ENCODE measurements at places on chromosomes 7 and 10. TPM values are rescaled to one million over a fixed set of nuclear protein-coding genes. Genes with fewer than 3 reads are reported as not detected.

Gene ODAD2
- 0.28 TPM for total RNA-seq

Gene ARHGEF5
- total RNA-seq = 18.4 TPM

DNA sequence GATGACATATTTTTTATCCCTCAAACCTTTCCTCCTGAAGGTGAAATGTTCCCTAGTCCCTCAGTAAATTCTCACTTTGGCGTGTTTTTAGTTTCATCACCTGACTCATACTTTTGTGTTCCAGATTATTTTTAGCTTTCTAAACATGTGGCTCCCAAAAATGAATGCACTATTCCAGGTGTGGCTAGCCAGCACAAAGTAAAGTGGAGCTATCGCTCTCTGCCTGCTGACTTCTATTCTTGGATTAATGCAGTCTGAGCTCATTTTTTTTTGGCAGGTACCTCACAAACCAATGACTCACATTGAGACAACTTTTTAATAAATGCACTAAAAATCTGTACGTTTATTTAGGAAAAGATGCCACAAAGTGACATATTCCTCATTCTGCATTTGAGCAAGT lies 58.8 kb upstream of the LANCL2 start:
- no peaks in the 10 kb centered on the region for H3K36me3 ChIP-seq
- H3K27ac ChIP-seq = no peak overlapping the region
- no peak for DNase-seq

DNA sequence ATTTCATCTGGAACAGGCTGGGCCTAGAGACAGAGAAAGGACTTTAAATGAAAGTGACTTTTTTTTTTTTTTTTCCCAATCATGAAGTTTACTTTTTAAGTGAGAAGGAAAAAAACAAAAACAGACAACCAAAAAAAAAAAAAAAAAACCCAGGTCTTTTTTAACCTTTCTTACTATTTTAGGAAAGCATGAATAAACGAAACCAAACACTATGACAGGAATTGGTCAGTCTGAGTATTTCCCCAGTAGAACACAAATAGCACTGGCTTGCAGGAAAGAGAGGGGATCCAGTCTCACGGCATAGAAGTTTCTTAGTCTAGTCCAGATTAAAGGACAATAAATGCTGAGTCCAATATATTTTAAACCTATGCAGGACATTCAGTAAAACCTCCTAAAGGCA lies 180.5 kb upstream of the CCDC6 start:
- H3K27me3 ChIP-seq = no peaks in the 10 kb centered on the region
- no peaks in the 10 kb centered on the region for H3K36me3 ChIP-seq
- H3K4me1 ChIP-seq = no peaks in the 10 kb centered on the region
- no peak for DNase-seq

- no peak overlapping the region for H3K4me3 ChIP-seq
- no peak for DNase-seq
- no peaks in the 10 kb centered on the region for H3K27me3 ChIP-seq
These were observed 400.9 kb downstream of the KCNMA1 start for GRCh38 chr10:77236700-77237099.

Gene SFMBT2
- 0.91 TPM for total RNA-seq

- H3K27me3 ChIP-seq = no peaks in the 10 kb centered on the region
- H3K27ac ChIP-seq = no peak overlapping the region
- no peaks in the 10 kb centered on the region for H3K4me1 ChIP-seq
- no peaks in the 10 kb centered on the region for H3K36me3 ChIP-seq
These were observed 376 bp downstream of the GNA12 start for GRCh38 chr7:2843711-2844152.

GRCh38 chr7:32336726-32337125 lies 153.5 kb downstream of the LSM5 start:
- no peaks in the 10 kb centered on the region for H3K27me3 ChIP-seq
- H3K36me3 ChIP-seq = no peaks in the 10 kb centered on the region
- DNase-seq = no peak
- H3K4me3 ChIP-seq = no peak overlapping the region
- no peaks in the 10 kb centered on the region for H3K4me1 ChIP-seq
- H3K27ac ChIP-seq = no peak overlapping the region

Gene NODAL
- total RNA-seq = not detected

GRCh38 chr7:42082144-42082543 lies 154.9 kb downstream of the GLI3 start:
- H3K27me3 ChIP-seq = no peaks in the 10 kb centered on the region
- H3K4me1 ChIP-seq = no peaks in the 10 kb centered on the region
- no peaks in the 10 kb centered on the region for H3K36me3 ChIP-seq
- no peak overlapping the region for H3K4me3 ChIP-seq
- H3K27ac ChIP-seq = no peak overlapping the region
- no peak for DNase-seq

- H3K4me3 ChIP-seq = no peak overlapping the region
- no peaks in the 10 kb centered on the region for H3K4me1 ChIP-seq
- no peaks in the 10 kb centered on the region for H3K36me3 ChIP-seq
- H3K27me3 ChIP-seq = no peaks in the 10 kb centered on the region
- DNase-seq = no peak
- H3K27ac ChIP-seq = no peak overlapping the region
These were observed 16.0 kb downstream of the SEMA3C start for GRCh38 chr7:80902716-80903308.

Gene DDC
- total RNA-seq = 14.1 TPM

DNA sequence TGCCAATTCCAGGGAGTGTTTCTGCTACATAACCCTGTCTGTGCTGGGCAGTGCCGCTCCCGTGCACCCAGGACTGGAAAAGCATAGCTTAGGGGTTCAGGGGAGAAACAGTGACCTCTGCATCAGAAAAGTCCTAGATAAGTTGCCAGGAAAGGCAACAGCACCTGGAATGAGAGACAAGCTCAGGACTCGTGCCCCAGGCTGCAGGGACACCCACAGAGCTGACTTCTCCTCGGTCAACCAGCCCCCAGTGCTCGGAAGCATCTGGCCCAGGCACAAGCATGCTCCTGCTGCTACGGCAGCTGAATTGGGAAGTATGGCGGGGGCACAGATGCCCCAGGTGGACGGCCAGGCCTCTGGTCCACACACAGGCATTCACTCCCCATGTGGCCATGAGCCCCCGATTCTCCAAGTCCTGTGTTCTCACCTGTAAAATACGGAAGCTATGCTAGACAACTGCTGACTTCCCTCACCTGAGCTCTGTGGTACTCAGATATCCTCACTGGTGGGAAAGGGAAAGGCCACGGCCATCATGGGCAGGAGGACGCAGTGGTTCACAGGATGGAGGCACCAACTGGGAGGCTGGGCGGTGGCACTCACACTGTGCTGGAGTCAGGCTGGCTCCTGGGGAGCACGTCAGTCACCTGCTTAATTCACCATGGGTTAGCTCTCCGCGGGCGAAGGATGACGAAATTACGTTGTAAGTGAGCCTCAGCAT lies 220.5 kb downstream of the PTPRN2 start:
- no peaks in the 10 kb centered on the region for H3K36me3 ChIP-seq
- no peak overlapping the region for H3K27ac ChIP-seq
- no peak overlapping the region for H3K4me3 ChIP-seq
- no peaks in the 10 kb centered on the region for H3K27me3 ChIP-seq
- no peaks in the 10 kb centered on the region for H3K4me1 ChIP-seq
- no peak for DNase-seq

- H3K27me3 ChIP-seq = no peaks in the 10 kb centered on the region
- no peak overlapping the region for H3K4me3 ChIP-seq
- H3K4me1 ChIP-seq = no peaks in the 10 kb centered on the region
- DNase-seq = no peak
These were observed 110.9 kb downstream of the BAMBI start for GRCh38 chr10:28788252-28788651.

DNA sequence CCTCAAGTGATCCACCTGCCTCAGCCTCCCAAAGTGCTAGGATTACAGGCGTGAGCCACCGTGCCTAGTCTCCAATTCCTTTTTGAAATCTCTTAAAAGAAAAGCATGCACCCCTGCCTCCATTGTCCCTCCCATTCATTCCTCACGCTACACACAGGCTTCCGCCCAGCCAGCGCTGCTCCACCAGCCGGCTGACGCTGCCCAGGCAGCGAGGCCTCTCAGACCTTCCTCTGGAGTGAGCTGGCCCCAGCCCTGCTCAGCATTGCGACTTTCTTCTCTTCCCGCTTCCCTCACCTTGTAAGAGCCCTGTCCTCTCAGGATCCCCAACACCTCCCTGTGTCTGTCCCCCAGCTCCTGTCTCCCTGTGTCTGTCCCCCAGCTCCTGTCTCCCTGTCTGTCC lies 23.6 kb downstream of the RGS10 start:
- no peaks in the 10 kb centered on the region for H3K4me1 ChIP-seq
- DNase-seq = no peak
- no peak overlapping the region for H3K4me3 ChIP-seq
- H3K27ac ChIP-seq = no peak overlapping the region

DNA sequence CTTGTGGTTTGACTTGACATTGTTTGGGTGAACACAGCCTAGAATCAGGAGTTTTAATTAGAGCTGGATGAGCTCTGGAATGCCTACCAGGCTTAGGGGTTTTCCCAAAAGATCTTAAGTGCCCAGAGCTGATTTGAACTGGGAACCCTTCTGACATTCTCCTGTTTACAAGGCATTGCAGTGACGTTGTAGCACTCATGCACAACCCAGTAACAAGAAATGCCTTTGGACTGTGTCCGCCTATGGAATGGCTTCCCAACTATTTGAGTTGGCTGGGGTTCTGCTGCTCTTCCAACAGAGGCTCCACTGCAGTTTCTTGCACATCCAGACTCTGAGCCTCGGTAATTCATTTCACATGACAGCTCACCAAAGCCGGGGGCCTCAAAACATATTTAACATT lies 76.7 kb upstream of the MKX start:
- no peak for DNase-seq
- H3K27ac ChIP-seq = no peak overlapping the region
- H3K4me1 ChIP-seq = peaks cover 7% of the 10 kb centered on the region
- no peaks in the 10 kb centered on the region for H3K36me3 ChIP-seq

Gene SH2D4B
- not detected for total RNA-seq

Gene RHOBTB1
- 11.3 TPM for total RNA-seq

Gene OGDHL
- total RNA-seq = 1.7 TPM

DNA sequence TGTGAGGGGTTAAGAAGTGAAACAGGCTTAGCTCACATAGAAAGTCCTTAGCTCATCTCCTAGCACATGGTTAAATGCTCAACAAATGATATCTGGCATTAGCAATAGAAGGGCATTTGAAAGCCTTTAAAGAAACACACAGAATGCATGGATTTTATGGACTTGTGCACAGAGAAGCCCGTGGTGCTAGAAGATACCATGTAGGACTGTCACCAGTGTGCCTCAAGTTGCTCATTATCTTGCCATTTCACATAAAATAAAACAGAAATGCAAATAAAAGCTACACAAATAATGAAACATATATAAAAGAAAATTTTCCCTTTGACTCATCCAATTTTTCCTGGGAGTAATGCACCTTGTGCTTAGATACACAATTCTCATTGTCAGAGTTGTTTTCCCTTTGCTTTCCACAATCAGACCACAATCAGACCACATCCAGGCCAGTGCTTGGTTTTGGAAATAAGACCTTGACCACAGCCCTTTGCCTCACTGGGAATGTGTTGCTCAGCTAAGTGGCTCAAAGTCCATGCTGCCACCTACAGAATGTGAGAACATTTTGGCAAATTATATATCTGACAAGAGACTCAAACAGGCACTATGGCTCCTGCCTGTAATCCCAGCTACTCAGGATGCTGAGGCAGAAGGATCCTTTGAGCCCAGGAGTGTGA lies 9.5 kb upstream of the WDR11 start:
- no peaks in the 10 kb centered on the region for H3K4me1 ChIP-seq
- no peak overlapping the region for H3K27ac ChIP-seq
- no peak overlapping the region for H3K4me3 ChIP-seq
- H3K27me3 ChIP-seq = no peaks in the 10 kb centered on the region
- H3K36me3 ChIP-seq = no peaks in the 10 kb centered on the region

Data from pancreas (tissue), 10 donors.